ENCODE measurements at places on chromosomes 11 and 22.

DNA sequence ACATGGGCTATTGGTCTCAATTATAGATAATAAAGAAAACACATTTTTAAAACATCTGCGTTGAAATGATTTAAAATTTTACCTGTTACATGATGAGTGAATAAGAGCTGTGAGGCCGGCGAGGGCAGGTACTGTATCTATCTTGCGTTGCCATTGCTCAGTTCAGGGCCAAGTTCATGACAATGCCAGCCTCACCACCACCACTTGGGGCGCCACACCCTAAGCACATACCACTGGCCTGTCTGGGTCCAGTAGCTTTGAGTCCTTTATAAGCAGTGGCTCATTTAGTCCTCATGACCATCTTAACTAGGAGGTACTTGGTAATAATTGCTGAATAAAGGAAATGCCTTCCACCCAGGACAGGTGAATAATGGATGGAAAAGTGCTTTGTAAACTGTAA, 14.5 kb upstream of the MB start:
- no peak for DNase-seq

DNA sequence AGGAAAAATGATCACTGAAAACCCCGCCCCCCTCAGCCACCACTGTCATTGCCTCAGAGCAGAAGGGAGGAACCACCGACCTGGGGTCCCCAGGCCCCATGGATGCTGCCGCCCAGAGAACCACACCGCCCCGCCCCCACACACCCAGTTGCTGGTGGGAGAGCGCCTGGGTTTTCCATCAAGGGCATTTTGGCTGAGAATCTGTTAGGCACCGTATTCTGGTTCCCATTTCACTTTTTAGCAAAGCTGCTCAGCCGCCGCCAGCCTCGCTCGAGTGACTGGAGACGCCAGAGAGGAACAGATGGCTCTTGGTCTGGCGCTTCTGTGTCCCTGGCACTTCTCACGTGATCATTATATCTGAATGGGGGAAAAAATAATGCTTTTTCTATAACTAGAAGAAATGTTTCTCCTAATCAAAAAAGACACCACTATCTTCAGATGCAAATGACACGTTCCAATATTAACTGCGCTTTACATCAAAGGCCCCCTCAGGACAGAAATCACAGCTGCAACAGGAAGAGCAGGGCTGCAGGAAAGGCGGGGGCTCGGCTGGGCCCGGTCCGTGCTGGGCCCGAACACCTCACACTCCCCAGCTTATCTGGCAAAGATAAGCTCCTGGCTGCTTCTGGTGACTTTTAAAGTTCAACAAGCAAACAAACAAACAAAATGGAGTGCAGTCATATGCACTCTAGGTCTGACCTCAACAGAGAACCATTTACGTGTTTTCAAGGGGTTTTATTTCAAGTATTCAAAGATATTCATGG, 149.8 kb downstream of the MPPED1 start:
- no peak for DNase-seq

DNA sequence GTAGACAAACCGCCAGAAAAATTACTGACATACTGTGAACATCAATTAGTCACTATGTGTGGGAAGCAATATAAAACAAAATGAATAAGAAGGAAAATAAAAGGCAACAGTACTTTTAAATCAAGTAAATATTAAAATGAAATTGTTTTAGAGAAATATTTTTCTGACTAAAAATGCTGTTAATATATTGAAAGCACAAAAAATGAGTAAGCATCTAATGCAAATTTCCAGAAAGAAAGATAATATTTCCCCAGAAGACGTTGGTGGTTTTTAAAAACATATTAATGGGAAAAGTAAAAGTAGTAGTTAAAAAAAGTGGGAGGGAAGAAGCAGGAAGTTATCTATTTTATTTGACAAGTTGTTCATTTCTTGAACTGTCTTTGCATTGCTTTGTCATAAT, 16.5 kb downstream of the XKR3 start:
- DNase-seq = no peak

- no peak for DNase-seq
These were observed 24.6 kb downstream of the OR2AG2 start for GRCh38 chr11:6747097-6747668.

DNA sequence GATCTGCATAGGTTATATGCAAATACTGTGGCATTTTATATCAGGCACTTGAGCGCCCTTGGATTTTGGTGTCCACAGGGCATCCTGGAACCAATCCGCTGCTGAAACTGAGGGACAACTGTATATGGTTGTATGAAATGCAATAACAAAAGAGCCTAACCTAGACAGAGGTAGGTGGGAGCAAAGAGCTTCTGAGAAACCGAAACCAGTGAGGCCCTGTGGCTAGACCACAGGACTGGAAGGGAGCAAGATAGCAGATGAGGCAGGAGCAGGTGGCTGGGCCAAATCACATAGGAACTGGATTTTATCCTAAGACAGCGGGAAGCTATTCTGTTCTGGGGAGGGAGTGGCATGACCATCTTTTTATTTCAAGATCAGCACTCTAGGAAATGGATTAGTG, 30.1 kb downstream of the RCN1 start:
- no peak for DNase-seq

DNA sequence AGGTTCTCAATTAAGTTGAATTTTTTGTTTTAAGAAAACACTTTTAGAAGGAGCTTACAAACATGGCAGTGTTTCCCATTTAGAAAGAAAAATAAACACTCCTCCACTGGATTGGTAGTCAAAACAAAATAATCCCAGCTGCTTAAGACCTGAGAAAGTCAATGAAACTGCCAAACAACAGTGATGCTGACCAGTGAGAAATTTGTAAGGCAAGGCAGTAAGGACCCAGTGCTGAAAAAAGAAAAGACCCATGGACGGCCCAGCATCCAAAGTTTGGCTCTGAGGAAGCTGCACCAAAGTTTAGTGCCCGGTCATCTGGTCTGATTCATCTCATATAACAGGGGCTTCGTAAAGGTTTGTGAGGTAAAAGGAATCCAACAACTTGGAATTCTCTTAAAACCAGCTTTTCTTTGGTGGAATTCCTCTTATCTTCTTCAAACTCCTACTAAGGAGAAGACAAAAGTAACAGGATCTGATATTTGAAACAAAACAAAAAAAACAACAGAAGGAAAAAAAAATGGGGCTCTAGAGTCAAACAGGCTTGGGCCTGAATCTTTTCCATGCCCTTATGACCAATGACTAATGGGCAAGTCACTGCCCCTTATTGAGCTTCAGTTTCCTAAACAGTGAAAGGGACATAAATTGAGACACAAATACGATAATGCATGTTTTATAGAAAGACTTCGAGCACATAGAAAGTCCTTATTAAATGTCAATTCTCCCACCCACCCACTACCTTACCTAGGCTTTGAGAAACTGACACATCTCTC, 383.0 kb upstream of the NARS2 start:
- DNase-seq = no peak

- no peak for DNase-seq
These were observed 537.9 kb upstream of the CADM1 start for GRCh38 chr11:116042146-116042545.

DNA sequence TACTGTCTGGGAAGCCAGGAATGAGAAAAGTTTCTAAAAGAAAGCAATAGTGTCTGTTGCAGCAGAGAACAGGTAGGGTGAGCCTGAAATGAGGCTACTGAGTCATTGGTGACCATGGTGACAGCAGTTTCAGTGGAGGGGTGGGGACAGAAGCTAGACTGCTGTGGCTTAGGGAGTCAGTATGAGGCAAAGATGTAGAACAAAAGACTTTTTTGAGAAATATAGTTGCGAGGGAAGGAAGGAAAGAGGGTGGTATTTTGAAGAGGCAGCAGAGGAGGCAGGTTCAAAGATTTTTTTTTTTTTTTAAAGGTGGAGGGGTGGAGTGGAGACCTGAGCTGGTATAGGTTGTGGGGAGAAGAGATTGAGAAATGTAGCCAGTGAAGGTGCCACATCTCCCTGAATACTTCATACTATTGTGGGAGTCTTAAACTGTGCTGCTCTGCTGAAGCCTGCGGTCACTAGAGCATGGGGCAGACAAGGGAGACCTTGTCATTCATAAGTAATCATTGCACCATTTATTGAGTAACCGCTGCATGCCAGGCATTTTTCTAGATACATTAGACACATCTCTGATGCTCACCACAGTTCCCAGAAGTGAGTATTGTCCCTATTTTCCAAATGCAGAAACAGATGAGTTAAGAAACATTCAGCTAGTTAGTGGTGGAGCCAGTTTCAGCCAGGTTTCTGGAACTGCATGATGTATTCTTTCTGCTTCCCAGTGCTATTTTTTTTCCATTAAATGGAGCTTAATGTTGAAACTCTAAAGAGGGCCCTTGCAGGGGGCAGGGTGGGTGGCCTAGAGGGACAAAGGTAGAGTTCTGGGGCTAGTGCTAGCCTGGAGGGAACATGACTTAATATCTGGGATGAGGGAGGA, 49.9 kb downstream of the STIM1 start:
- no peak for DNase-seq

DNA sequence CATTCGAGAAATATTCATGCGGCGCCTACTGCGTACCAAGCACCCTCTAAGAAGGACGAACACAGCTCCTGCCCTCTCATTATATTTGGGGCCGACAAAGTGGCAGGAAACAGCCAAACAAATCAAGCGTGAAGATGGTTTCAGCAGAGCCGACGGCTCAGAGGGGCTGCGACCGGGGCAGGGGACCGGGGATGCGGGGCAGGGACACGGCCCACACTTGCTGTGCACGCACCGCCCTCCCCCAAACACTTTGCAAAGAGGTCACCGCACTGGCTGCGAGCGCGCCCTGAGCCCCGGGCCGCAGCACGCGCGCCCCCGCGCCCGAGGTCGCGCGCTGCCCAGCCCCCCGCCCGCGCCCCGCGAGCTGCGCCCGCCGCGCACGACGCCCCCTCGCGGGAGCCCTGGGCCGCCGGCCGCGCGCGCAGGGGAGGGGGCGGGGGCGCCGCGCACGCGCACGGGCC, 255 bp upstream of the SYNGR1 start:
- no peak for DNase-seq

DNA sequence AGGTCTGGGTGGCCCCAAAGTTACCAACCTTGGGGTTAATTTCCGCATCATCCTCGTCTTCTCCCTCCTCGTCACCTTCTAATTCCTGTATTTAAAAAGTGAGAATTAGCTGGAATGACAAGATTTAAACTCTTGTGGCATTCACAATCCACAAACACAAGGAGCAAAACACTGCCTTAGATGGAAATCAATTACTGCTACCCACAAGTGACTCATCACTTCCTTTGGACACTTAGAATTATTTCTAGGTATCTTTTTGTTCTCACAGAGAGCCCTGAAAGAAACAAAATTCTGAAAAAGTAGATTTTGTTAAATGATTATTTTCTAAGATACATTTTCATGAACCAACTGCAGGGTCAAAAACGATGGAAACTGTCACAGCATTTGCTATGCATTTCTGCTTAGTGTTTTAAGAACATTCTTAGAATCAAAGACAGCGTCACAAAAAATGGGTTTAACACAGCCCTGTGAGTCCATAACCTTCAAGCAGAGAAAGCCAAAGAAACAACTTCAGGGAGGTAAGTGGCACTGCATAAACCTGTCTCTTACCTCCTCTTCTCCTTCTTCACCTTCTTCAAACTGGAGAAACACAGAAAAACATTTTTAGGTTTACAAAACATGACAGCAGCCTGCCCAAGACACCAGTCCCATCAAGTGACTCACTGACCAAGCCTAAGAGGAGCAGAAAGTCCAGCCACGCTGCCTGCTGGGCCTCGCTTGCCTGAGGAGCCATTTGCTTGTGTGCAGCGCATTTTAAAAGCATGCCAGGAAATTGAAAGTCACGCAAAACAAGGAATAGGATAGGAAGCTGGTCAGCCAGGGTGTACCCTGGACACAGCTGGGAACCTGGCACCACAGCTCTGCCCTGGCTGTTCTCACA, 22.3 kb upstream of the PHLDA2 start:
- DNase-seq = no peak

DNA sequence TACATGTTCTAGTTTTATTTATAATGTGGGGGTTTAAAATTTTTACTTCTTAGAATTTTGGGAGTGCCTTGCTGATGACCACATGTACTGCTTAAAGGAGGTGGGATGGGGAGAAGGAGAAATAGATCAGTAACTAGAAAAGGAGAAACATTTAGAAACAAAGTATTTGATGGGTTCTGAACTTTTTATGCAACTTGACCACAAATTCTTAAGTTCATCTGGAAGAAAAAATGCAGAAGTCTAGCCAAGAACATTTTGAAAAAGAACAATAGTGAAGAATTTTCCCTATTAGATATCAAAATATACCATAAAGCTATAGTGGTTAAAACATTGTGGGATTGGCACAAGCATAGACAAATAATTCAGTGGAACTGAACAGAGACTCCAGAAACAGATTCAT, 73.3 kb upstream of the AMPD3 start:
- no peak for DNase-seq

DNA sequence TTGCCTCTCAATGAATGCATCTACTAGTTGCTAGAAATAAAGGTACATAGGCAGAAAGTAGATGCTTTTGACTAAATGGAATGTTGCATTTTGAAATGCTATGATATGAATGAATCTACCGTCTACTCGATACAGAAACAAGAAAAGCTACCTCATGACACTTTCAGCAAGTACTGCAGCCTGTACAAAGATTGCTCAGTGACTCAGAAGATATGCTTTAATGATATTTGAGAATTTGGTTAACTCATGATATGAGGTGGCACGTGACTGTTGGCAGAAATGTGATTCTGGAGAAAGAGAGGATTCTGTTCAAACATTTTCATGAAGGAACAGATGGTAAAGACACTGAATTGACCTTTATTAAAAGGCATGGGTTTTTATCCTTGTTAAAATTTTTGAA, 76.0 kb downstream of the HSD17B12 start:
- no peak for DNase-seq

- no peak for DNase-seq
These were observed 4.6 kb upstream of the PC start for GRCh38 chr11:66962801-66963200.

DNA sequence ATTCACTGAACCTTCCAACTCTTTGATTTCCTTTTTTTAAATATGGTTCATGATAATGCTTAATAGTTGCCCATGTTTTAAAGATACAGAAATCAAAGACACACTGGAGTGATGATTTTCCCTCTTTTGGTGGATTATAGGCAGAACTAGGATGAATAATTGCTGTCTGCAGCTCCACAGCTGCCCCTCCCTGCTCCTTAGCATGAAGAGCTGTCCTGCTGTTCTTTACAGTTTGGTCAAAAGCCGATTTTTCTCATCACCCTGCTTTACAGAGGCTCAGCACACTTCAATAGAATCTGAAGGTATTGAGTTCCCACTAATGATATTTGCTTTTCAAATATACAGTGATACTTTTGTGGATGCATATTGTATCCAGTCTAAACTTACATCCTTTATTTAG, 202.6 kb downstream of the AASDHPPT start:
- no peak for DNase-seq

DNA sequence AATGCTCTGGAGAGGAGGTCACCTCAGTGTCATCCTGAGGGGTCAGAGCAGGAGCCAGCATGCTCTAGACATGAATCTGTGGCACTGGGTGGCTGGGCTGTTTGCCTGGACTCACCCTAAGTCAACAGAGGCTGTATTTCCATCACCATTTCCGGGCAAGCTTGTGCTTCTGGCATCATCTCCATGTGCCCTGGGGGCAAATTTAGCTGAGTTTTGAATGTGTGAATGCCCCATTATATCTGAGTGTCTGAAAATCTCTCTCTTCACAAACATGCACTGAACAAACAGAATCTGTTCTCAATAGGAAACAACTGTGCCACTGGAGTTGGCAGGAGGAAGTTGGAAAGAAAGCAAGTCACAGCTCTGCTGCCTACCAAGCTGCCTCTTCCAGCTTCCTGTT, 356.2 kb downstream of the GRM5 start:
- no peak for DNase-seq

GRCh38 chr11:2089536-2090165, 49.5 kb downstream of the IGF2 start:
- no peak for DNase-seq

- DNase-seq = no peak
These were observed 101.8 kb downstream of the FEZ1 start for GRCh38 chr11:125394296-125394695.

- DNase-seq = no peak
These were observed 34.0 kb downstream of the ALG9 start for GRCh38 chr11:111837366-111837891.
